ENCODE measurements at places on chromosomes 5 and 9. TPM values are rescaled to one million over a fixed set of nuclear protein-coding genes. Genes with fewer than 3 reads are reported as not detected.

The SNCB gene
- total RNA-seq = 0.67 TPM

The SPATA31E1 gene
- under 0.01 TPM for total RNA-seq

The HMMR gene
- total RNA-seq = 46.3 TPM

The PRDM9 gene
- not detected for total RNA-seq

The SH3GL2 gene
- 0.36 TPM for total RNA-seq

The C5orf52 gene
- total RNA-seq = not detected

The PCDHA3 gene
- total RNA-seq = under 0.01 TPM

The SLC9A3 gene
- total RNA-seq = 1.9 TPM

The SPINK4 gene
- total RNA-seq = not detected

The CA9 gene
- not detected for total RNA-seq

The MYOT gene
- not detected for total RNA-seq

The CSF2 gene
- not detected for total RNA-seq

The CYSRT1 gene
- 0.67 TPM for total RNA-seq

The ALDOB gene
- total RNA-seq = under 0.01 TPM

The QRFP gene
- not detected for total RNA-seq

The EDIL3 gene
- 2.5 TPM for total RNA-seq

The IL13 gene
- total RNA-seq = not detected

The CD74 gene
- total RNA-seq = 31.7 TPM

The REEP5 gene
- total RNA-seq = 34.4 TPM

The EQTN gene
- total RNA-seq = 0.93 TPM

The PCDHB4 gene
- not detected for total RNA-seq

The PCDHB3 gene
- under 0.01 TPM for total RNA-seq

The SMIM32 gene
- total RNA-seq = not detected

The LRRC19 gene
- not detected for total RNA-seq

The SHISAL2B gene
- not detected for total RNA-seq

The MAP3K1 gene
- 40.1 TPM for total RNA-seq

The VCAN gene
- 1.7 TPM for total RNA-seq

The CDH9 gene
- not detected for total RNA-seq

The BTNL3 gene
- total RNA-seq = not detected

The AQP7 gene
- total RNA-seq = under 0.01 TPM

The PCDHA8 gene
- total RNA-seq = not detected

The LEAP2 gene
- total RNA-seq = 0.36 TPM

The TMEFF1 gene
- 0.31 TPM for total RNA-seq

The IRX2 gene
- under 0.01 TPM for total RNA-seq

The ZNF608 gene
- total RNA-seq = 48.3 TPM

The MARCHF6 gene
- 35.1 TPM for total RNA-seq

The CCDC192 gene
- total RNA-seq = not detected

The LHX2 gene
- under 0.01 TPM for total RNA-seq

The PNPLA7 gene
- total RNA-seq = 0.69 TPM

The DBN1 gene
- total RNA-seq = 42.0 TPM

The AGXT2 gene
- total RNA-seq = not detected

The SLC31A2 gene
- 6.3 TPM for total RNA-seq
